ENCODE measurements at places on chromosomes 5 and 9.

GRCh38 chr9:17401858-17402257 lies 177.0 kb upstream of the SH3GL2 start:
- no peak for DNase-seq

GRCh38 chr5:68134033-68134668 lies 81.4 kb upstream of the PIK3R1 start:
- DNase-seq = no peak

- no peak for DNase-seq
Measured at GRCh38 chr9:128245421-128246151, 30.2 kb downstream of the GOLGA2 start.

DNA sequence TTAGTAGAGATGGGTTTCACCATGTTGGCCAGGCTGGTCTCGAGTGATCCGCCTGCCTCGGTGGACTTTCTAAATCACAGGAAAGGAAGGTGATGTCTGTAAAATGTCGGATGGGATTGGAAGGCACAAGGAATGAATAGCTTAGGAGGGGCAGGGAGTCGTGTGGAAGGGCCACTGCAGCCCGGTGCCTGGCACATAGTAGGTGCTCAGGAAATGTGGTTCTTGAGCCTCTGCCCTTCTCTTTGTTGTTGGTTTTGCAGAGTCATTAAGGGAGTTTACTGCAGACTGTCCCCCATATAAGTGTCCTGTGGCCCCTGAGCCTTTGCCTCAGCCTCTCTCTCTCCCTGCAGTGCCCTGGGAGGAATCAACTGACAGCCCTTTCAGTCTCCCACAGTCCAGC lies 11.8 kb downstream of the NEK6 start:
- DNase-seq = no peak

- no peak for DNase-seq
Measured at GRCh38 chr5:146400201-146400600, 46.9 kb upstream of the TCERG1 start.

DNA sequence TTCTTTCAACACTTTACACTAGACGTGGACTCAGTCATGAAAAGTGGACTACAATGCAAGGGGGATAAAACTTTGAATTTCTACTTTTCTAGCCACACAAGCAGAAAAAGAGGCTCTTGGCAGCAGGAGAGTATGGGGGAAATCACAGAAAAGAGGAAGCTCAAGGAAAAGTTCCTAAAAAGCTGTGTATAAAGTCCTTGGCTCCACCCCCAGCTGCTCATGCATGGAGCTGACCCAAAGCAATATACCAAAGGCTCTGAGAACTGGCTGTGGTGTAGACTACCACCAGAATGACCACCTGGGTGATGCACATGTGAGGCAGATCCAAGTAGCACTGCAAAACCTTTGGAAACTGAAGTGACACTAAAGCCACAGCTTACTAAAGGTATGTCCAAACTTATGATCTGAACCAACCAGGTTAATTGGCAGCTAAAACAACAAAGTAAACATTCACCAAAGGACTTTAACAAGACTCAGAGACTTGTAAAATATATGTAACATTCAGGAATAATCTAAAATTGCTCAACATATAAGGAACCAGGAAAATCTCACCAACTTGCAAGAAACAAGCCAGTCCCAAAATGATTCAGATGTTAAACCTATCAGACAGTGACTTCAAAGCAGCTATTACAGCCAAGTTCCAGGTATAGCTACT lies 55.5 kb upstream of the RASGRF2 start:
- no peak for DNase-seq

GRCh38 chr5:37552770-37553719 lies 173.9 kb downstream of the WDR70 start:
- DNase-seq = no peak

- DNase-seq = no peak
Measured at GRCh38 chr9:2248768-2249265, 233.7 kb downstream of the SMARCA2 start.

- DNase-seq = peak; percentile 27
Measured at GRCh38 chr9:14428781-14429230, 114.9 kb upstream of the NFIB start.

GRCh38 chr5:52041842-52042241 lies 658.6 kb downstream of the ISL1 start:
- DNase-seq = no peak

GRCh38 chr5:14900693-14901461 lies 29.3 kb upstream of the ANKH start:
- no peak for DNase-seq

DNA sequence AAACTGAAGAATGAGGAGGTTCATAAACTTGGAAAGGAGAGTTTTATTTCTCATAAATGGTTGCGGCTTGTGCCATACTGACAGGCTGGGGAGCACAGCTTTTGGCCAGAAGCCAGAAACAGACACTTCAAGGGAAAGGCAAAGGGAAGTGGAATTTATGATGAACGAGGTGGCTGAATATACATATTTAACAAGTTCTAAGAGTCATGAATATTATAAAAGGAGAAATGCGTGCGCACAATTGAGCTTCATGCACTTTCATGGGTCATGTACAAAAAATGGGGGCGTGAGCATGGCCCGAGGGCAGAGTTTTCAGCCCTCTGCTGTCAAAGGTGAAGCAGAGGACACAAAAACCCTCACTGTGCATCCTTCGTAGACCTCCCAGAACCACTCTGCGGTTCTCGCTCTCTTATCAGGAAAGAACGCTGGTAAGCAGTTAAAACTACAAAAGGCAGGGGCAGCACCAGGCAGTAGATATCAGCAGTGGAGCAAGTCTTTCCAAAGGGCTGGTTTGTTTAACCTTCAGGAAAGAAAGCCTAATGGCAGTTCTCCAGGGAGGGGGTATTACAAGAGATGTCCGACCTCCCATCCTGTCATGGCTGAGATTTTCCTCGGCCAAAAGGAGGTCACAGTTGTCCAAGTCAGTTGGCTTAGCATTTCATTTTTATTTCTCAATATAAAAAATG lies 29.0 kb downstream of the AUH start:
- DNase-seq = no peak

DNA sequence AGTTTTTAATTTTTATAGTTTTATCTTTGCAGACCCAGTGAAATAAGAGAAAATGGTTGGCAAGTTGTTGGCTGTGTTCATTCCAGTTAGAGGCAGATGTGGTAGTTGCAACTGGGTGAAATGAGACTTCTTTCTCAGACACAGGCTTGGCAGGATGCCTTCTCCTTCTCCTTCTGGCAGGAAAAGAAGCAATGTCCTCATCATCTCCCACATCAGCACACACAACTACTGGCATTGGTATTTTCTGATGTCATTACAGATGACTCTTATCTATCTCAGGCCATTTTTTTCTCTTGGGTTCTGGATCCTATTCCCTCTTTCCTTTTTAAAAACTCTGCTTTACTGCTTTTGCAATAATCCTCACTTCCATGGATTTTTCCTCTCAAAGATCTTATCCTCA lies 103.3 kb upstream of the EDIL3 start:
- DNase-seq = no peak

- DNase-seq = no peak
Measured at GRCh38 chr5:106415541-106415940, 1255.2 kb downstream of the EFNA5 start.

GRCh38 chr5:32501071-32502002 lies 56.8 kb upstream of the ZFR start:
- DNase-seq = no peak

DNA sequence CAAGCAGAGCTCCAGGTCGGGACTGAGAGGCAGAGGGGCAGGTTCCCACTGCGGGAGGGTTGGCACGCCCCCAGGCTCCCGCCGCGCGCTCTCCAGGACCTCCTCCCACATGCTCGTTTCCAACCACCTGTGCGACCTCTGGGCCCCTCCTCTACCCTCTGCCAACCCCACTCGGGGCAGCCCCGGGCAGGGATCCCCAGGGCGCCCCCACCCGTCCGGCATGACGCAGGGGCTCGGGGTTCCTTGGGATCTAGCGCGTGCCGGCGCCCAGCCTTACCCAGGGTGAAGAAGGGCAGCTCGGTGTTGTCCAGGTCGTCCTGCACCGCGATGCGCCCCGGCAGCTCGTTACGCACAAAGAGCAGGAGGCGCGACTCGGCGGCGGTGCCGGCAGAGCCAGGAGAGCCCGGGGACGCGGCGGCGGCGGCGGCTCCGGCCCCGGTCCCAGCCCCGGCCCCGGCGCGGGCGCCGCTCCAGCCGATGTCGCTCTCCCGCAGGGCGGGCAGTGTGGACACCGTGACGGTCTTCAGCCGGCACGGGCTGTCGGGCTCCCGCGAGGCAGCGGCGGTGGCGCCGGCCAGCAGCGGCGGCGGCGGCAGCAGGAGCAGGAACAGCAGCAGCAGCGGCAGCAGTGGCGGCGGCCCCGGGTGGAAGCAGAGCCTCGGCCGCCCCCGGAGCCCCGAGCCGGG lies 494 bp downstream of the ASTN2 start:
- DNase-seq = no peak

DNA sequence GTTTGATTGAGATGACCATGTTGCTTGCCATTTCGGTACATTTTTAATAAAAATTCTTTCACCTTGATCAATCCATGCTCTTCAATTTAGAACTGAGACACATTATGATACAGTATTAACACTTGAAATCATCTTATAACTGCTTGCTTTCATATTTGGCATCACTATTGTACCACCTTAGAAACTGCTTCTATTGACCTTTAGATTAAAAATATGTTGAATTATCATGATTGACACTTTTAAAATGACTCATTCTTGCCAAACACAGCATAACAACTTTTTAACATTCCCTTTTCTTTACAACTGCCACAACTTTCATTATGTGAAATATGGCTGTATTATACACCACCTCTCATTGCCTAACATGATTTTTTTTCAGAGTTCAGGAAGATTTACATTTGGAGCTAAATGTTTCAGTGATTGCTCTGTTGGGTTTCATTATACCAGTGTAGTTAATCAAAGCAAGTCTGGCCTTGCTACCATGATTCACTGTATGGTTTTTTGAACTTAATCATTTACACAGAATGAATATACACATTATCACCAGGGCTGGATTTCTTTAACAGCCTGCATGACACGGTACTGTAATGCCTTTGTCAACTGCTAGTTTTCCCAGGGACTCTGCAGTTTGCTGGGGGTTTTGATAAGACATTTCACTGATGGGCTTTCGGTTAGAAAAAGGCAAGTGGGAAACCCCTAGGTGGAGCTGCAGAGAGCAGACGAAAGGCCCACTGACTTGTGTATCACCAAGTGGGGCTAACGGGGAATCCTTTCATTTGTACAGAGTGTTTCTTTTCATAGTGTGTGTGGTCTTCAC lies 93.6 kb upstream of the TLE4 start:
- peak; percentile 12 for DNase-seq

DNA sequence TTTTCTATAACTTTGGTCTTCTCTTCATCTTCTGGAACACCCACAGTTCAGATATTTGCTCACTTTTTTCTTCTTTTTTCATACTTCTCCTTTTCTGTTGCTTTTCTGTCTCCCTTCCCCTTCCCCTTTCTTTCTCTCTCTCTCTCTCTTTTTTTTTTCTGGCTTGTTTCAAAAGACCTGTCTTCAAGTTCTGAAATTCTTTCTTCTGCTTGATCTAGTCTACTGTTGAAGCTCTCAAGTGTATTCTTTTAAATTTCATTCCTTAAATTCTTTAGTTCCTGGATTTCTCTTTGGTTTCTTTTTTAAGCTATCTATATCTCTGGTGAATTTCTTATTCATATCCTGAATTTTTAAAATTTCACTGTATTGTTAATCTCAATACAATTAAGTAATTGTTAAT lies 11.2 kb downstream of the ALG2 start:
- no peak for DNase-seq

DNA sequence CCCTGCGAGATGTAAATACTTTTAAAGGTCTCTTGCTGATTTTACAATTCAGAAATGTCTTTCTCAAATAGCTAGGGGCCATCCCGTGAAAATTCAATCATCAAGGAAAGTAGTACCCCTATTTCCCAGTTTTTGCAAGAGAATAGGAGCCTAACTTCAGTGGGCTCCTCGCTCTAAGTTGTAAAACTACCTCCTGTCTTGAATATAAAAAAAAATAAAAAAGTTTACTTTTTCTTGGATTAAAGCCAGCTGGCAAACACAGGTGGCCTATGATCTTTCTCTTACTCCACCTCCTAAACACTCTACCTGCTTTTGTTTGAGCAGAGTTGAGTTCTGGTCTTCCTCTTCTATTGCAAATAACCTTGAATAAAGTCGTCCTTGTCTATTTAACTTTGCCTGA lies 79.4 kb downstream of the SLCO4C1 start:
- no peak for DNase-seq

DNA sequence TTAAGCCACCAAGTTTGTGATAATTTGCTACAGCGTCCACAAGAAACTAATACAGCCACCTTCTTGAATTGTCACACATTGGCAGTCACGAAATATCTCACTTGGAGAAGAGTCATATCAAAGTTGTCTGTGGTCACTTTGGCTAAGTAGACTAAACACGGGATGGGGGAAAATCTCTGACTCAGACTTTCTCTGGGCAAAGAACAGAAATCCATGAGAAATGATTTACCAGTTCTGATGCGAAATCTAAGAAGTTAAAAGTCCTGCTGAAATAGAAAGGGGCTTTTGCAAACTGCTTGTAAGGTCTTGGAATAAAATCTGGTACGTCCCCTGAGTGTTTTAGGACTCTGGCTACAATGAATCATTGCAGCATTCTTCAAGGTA lies 158.4 kb downstream of the COL23A1 start:
- DNase-seq = no peak

GRCh38 chr9:20256284-20256948 lies 365.9 kb downstream of the MLLT3 start:
- DNase-seq = no peak

GRCh38 chr9:90775657-90776056 lies 26.0 kb upstream of the SYK start:
- DNase-seq = no peak

- DNase-seq = no peak
Measured at GRCh38 chr5:158914008-158915000, 185.4 kb downstream of the EBF1 start.

DNA sequence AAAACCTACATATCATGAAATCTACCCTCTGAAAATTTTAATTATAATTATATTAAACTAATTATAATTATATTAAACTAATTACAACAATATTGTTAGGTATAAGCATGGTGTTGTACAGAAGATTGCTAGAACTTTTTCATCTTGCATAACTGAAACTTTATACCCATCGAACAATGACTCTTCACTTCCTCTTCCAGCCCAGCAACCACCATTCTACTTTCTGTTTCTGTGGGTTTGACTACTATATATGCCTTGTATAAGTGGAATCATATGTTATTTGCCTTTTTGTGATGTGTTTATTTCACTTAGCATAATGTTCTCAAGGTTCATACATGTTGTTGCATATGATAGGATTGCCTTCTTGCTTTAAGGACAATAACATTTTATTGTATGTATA lies 274.2 kb upstream of the CCNH start:
- no peak for DNase-seq

DNA sequence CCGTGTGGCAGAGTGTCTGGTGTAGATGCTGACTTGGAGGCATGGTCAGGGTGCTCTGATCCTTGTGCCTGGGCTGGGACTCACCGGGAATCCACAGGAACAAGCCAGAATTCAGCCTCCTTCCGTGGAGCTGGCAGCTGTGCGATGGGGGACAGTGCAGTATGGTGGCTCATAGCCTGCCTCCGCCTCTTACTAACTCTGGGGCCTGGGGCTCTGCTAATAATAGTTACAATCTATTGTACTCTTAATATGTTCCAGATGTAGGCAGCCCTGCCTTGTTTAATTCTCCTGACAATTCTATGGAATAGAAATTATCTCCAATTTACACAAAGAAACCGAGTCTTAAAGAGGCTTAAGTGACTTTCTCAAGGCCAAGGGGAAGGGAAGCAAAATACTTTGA lies 77.6 kb downstream of the PCDH1 start:
- no peak for DNase-seq
